ENCODE measurements at places on chromosomes 6 and 20.
A peak's percentile ranks its signal among the peaks of the same experiment; 100 is the strongest.

DNA sequence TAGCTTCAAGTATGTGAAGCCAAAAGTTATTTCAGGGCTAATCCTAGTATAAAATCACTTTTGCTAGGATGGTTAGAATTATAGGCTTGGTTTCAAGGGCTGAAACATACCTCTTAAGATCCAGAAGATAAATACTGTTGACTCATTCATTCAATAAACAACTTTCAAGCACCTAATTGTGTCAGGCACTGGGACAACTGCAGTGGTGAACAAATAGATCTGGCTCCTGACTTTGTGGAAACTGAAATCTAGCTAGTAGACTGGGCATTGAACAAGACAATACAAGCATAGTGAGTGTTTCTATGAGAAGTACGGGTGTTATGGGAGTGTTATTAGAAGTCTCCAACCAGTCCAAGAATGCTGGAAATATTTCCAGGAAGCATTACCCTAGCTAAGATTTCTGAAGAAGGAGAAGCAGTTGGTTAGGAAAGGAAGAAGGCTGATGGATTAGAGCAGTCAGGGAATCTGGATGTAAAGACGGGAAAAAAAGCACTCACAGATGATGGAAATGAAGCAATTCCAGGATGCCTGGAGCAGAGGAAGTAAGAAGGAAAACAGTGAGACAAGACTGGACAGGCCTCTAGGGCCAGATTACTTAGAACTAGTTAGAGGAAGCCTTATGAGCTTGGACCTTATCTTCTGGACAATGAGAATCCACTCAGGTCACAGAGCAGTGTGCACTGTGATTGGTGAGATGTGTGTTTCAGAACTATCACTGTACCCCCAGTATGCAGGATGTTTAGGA is 132.6 kb upstream of the RAB32 start:
- DNase-seq: no peak

GRCh38 chr6:138690975-138691594 is 82.5 kb upstream of the CCDC28A start:
- DNase-seq: peak; percentile 33

- no peak for DNase-seq
Observed at GRCh38 chr6:53629120-53629477, 36.5 kb downstream of the KLHL31 start.

- DNase-seq: peak; percentile 69
Observed at GRCh38 chr6:906920-907319, 214.0 kb upstream of the EXOC2 start.

- no peak for DNase-seq
Observed at GRCh38 chr6:17941318-17941717, 46.1 kb downstream of the KIF13A start.

DNA sequence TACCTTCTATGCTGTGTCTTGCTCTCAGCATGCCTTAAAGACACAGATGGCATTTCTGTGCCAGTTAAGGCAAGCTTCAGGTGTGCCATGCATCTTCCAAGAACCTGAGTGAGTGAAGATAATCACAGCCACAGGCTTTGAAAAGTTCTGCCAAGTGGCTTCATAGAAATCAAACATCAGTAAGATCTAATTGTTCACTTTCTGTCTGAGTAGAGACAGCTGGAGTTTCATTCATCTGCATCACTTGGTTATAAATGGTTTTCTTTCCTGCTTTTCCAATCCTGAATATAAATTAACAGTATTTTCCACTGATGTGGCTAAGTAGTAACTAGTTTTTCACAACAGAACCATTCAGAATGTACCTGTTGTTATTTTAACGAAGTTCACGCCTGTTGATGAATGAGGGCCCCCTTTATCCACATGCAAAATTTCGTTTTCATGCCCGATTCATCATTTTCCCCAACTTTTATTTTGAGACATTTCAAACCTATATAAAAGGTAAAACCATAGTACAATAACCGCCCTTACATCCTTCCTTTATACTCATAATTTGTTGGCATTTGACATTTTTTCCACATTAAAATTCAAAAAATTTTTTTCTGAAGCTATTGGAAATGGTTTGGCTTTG is 38.6 kb upstream of the KCNG1 start:
- no peak for DNase-seq

- DNase-seq: peak; percentile 94
Observed at GRCh38 chr20:9035126-9035525, 33.8 kb upstream of the PLCB4 start.

DNA sequence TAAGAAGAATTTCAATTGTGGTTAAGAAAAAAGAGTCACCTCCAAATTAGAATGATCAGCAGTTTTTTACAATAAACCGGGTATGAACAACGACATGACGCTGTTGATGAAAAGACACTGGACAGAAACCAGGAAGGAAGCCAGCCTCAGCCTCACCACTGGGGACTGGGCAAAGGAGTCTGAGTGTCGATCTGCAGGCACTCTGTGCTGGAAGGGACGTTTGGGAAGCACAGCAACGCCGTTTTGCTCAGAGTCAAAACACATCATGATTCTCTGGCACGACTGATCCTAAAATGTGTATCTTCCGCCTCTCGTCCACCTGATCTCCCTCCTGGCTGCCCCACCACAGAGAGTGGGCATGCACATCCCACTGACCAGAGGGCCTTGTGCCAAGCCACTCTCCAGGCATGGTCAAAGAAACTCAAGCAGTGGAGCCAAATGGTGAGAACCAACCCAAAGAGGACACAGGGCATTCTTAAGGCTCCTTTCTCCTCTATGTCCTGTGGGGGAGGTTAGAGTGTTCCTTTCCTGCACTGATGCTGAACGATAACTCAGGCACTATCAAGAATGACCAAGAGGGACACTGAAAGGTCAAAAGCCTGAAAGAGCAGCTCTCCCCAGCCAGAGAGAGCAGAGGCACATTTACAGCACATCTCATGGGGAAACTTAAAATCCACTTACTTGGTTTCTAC is 68.8 kb downstream of the AGPAT4 start:
- DNase-seq: no peak

DNA sequence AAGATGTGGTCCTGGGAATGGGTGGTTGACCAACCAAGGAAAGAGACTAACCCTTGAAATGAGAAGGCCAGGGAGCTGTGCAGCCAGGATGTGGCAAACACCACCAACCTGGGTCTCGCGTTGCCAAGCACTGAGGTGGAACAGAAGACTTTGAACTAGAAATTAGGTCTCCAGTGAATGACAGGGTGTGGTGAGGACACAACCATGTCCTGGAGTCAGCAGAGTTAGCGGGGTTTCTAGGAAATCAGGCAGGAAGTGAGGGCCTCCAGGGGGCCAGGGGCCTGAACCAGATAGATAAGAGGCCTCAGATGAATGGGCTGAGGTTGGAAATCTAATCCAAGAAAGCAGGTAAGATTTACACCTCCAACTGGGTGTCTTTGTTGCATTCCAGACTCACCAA is 353.3 kb upstream of the ARID1B start:
- no peak for DNase-seq

DNA sequence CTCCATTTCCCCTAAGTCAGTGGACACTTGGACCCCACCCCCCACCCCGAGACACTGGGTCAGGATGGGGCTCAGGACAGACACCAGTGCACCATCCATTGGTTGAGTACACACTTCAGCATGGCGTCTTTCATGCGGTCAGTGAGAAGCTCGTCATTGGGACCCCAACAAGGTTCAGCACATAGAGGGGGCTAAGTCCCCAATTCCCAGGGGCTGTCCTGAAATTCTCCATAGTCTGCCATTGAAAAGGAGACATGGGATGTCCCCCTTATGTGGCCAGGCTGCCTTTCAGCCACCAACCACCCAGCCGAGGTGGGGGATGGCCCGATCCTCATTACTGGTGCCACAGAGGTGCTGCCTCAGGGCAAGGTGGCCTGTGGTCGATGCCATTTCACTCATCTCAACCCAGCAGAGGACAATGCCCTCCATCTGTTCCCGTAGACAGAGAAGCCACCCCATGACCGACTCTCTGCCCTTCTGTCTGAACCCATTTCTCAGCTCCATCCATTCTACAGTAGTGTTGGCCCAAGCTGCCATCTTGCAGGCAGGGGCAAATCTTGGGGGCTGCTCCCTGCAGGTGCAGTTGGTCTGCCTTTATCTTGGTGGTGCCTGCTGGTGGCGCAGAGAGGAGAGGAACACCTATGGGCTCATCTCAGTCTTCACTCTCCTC is 37.4 kb downstream of the PRR18 start:
- DNase-seq: no peak

DNA sequence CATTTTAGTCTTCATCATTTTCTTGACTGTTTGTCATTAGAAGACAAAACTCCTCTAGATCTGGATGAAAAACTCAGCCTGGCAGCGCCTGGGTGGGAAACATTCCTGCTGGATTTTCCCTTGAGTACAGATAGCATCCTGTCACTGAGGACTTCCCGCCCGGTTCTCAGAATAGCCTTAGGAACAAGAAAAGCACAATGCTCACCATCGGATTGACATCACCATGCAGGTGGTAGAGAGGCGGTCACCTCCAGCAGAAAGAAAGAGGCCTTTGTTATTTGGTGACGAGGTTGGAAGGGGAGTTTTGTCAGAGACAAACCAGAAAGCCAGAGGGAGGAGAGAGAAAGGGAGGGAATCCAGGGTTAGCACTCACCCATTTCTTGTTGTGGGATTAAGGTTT is 39.8 kb downstream of the KIF25 start:
- DNase-seq: no peak

DNA sequence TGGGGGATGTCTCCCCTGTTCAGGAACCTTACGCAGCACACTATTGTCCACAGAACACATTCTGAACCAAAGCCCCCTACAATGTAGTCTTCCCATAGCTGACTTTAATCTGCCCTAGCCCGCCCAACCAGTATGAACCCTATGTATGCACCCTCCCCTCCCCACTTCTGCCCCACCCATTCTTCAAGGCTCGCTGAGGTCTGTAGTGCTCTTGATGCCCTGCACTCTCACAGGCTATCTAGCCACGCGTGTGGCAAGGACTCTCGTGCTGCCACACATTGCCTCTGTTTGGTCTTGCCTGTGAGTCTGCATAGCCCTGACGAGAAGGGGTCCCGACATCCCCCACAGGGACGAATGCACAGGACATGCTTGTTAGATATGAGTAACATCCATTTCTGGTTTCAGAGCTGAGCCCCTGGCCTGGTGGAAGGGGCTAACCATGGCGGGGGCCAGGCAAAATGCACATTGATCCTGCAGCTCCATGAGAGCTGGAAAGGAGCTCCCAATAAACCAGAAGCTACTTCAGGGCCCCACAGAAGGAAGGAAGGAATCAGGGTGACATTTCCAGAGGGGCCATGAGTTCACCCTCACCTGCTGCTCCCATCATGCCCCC is 22.6 kb downstream of the MOCS1 start:
- no peak for DNase-seq

- no peak for DNase-seq
Observed at GRCh38 chr6:92114091-92114675, 1305.2 kb downstream of the EPHA7 start.

DNA sequence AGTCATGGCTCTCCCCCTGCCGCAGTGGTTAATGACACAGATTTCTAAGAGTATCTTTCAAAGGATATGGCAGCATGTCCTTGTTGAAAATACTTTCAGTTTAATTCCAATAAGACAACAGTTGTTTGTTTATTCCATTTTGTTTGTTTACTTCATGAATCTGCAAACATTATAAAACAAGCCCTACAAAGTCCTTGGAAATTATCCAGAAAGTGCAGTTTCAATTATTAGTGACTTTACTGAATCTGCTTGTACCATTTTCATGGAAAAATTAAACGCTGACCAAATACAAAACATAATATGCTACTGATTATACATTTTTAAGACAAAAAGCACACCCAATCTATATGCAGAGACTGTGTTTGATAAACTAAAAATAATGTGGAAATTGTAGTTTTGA is 3.3 kb downstream of the HEY2 start:
- no peak for DNase-seq

DNA sequence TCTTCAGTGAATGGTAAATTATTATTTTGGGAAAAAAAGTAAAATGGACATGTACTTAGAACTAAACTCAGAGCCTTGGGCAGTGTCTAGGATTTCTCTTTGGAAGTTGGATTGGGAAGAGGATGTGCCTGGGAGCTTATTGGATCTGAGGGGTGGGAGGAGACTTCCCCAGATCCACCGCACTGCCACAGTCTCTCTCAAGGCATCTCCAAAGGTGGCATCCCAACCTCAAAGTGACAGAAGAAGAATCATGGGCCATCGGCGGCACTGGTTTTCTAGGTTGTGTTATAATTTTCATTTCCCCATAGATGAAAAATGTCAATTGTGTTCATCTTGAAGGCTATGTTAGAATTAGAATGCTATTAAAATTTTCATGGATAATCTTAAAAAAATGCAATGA is 66.8 kb upstream of the CD93 start:
- no peak for DNase-seq

- DNase-seq: peak; percentile 67
Observed at GRCh38 chr6:111487661-111488060, 4.6 kb upstream of the REV3L start.

DNA sequence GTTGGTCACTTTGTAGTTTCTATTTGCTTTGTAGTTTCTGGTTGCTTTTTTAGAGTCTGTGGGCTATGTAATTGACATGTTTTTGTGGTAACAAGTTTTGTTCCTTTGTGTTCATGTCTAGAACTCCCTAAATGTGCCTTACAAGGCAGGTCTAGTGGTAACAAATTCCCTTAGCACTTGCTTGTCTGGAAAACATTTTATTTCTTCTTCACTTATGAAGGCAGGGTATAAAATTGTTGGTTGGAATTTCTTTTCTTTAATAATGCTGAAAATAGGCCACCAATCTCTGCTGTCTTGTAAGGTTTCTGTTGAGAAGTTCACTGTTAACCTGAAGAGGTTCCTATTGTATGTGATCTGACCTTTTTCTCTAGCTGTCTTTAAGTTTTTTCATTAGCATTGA is 383.6 kb downstream of the EPHA7 start:
- DNase-seq: no peak

DNA sequence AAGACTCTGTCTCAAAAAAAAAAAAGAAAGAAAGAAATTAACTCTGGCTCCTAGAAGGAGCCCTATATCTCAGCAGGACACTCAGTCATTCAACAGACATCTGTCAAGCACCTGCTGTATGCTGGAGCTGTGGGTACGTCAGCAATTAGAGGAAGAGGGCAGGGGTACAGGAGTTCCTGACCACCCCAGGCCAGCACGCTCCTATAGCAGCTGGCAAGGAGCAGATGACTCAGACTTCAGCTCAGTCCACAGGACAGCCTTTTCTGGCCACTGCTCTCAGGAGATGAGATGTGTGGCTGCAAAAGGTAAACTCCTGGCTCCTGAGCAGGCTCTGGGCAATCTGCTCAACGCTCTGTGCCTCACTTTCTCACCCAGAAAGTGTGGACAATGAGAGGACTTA is 1.7 kb upstream of the RTEL1 start:
- no peak for DNase-seq

- peak; percentile 19 for DNase-seq
Observed at GRCh38 chr20:58271606-58272351, 37.7 kb upstream of the RAB22A start.

DNA sequence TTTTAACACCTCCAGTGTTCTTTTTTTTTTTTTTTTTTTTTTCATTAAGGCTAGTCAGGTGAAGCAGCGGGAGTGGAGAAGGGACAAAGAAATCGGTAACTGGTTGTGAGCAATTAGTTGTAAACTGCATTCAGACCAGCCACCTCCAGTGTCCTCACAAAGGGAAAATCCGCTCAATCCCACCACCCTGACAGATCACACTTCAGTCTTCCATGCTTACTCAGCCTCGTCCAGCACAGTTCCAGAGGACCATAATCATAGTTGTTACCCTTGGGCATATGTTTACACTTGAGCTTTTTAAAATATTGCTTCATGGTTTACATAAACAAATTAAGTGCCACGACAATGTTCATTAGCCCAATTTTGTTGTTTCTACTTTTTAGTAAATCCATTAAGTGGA is 10.2 kb downstream of the DYNLRB1 start:
- no peak for DNase-seq

- peak; percentile 36 for DNase-seq
Observed at GRCh38 chr6:125258651-125259353, 43.0 kb downstream of the HDDC2 start.

- no peak for DNase-seq
Observed at GRCh38 chr6:29938746-29939508, 3.4 kb upstream of the HLA-A start.

Measured in fibroblast of skin of right biceps (primary cell).